K562 (cell line): ENCODE measurements at places on chromosomes 2 and 18. TPM values are rescaled to one million over a fixed set of nuclear protein-coding genes. Genes with fewer than 3 reads are reported as not detected.

The HOXD13 gene
- not detected in 2 replicates for polyA plus RNA-seq

GRCh38 chr2:69210385-69210784 lies 176.6 kb downstream of the GFPT1 start:
- DNase-seq, result no peak

The PXDN gene
- polyA plus RNA-seq, result not detected in 2 replicates

DNA sequence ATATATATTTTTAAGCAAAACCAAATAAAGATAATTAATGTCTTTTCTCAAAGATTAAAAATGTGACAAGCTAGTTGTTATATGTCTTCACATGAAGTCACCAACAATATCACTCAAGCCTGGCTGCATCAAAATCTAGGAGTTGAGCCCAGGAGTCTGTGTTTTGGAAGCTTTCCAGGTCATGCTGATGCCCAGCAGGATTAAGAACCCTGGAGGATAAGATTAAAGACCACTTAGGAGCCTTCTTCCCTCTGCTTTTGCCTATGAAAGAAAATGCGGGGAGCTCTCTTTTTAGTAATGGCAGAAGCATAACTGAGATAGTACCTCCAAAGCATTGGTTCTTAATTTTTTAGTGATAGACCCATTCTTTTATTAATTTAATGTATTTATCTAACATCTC lies 157.4 kb downstream of the ASXL3 start:
- no peak for DNase-seq

GRCh38 chr2:158544998-158545397 lies 88.2 kb downstream of the PKP4 start:
- no peak for DNase-seq

The ANKAR gene
- polyA plus RNA-seq, result 0.04 and 0.23 TPM in 2 replicates

DNA sequence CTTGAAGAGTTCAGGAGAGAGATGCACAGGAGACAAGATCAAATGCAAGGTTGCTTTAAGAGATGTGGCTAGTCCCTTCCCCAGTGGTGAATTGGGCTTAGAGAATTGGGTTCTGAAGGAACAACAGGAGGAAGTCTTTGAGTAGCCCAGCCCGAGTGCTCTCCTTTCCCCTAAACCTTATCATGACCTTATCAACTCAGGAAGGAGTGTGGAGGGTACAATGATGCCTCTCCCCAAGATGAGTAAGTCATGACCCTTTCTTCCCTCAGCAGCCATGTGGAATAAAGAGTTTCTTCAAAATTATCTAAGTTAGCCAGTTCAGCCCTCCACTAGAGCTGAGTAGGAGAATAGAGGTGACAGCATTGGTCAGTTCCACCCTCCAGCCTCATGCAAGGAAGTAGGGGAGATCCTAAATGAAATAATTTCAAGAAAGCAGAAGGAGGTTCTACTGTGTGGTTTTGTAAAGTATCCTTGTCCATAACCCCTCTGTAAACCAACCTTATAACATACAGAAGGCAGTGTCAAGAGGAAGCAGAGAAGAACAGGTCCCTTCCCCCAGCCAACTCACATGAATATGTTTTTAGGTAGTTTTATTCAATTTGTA lies 88.4 kb downstream of the ARHGAP15 start:
- no peak for DNase-seq

DNA sequence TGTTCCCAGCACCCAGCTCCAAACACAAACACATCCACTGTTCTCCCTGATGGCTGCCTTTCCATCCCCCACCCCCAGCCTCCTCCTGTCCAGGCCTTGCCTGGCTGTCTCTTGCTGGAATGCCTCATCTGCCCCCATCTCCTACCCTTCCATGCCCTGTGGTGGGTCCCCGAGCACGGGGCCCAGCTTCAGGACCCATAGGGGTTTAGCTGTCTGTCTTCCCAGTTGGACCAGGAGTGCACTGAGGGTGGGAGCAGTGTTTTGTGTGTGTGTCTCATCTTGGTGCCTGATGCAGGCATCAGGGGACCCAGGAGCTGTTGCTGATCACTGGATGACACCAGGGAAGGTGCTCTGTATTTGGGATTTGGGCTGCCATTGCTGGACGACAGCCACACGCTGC lies 34.5 kb downstream of the GLI2 start:
- DNase-seq, result no peak

The DSG2 gene
- 34.1 and 40.8 TPM in 2 replicates for polyA plus RNA-seq

- DNase-seq, result no peak
These were observed 252.4 kb downstream of the NDUFA10 start for GRCh38 chr2:239772721-239773120.

DNA sequence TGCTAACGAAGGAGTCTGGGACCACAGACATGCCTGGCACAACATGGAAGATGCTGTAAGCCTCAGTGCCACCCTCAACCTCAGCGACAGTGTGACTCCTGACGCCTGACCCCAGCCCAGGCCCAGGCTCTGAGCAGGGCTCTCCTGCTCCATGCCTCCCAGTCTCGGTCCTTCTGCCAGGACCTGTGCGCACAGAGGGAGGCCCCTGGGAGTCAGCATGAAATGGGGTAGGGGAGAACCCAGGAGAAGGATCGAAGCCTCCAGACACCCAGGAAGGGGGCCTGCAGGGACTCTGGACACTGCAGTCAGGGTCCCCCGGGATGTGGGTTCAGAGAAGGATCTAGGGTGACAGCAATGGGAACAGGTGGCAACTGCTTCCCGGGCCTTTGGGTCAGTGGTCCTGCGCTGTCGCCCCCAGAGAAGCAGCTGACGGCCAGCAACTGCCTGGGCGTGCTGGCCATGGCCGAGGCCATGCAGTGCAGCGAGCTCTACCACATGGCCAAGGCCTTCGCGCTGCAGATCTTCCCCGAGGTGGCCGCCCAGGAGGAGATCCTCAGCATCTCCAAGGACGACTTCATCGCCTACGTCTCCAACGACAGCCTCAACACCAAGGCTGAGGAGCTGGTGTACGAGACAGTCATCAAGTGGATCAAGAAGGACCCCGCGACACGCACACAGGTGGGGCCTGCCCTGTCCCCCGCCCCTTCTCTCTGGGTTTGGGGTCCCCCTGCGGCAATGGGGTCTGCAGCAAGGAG lies 233.9 kb downstream of the ATAD2B start:
- no peak for DNase-seq

DNA sequence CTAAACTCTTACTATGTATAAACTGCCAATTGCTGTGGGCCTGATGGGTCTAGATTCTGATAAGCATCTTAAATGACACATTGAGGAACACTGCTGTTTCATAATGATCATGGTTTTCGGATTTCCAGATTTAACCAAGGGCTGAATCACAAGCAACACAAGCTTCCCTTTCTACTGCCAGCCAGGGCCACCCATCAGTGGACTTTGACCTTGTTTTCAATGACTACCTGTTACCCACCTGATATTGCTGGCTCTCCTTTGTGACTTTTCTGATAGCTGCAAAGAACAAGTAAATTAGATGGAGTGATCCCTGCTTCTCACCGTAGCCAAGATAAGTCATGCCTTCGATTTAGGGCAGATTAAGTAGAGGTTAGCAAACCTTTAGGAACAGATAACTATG lies 259.0 kb downstream of the PAX3 start:
- DNase-seq, result no peak

- no peak for DNase-seq
These were observed 40.0 kb downstream of the GKN2 start for GRCh38 chr2:68912732-68913131.

The UXS1 gene
- polyA plus RNA-seq, result 22.7 and 25.5 TPM in 2 replicates

The HNMT gene
- 4.9 and 7.3 TPM in 2 replicates for polyA plus RNA-seq

The DSEL gene
- 0.01 TPM in 1 of 2 replicates, not detected in the other for polyA plus RNA-seq

DNA sequence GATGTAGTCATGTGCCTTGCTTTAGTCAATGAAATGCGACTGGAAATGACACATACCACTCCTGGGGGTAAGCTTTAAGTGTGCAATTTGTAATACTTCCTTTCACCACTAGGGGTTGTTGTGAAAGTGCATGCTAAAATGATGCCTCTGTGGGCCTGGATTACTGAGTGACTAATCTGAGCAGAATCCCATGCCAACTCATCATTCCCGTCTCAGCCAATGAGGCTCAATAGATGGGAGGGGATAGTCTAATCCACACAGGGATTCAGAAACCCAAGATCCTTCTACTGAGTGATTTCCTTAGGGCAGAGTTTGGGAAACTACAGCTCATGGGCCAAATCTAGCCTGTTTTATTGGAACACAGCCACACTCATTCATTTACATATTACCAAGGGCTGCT lies 54.0 kb downstream of the HRH4 start:
- peak; percentile 63 for DNase-seq

The RIT2 gene
- not detected in 2 replicates for polyA plus RNA-seq

DNA sequence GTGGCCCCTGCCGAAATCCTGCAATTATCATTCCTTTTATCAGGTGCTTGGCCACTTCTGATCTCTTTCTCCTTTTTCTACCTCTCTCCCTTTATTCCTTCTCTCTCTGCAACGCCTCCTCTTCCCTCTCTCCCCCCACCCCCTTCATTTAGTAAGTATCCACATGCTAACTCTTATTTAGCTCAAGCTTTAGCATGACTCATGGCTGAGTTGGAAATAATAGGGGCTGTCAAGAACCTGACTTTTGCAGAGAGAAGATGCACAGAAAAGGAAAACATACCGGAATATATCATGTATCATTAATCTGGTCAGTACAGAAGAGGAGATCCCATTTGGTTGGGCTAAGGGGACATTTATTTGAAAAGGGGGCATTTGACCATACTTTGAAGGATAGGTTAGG lies 33.1 kb downstream of the FAM171B start:
- DNase-seq, result no peak

- DNase-seq, result no peak
These were observed 21.6 kb downstream of the AQP12A start for GRCh38 chr2:240713071-240713927.

The AQP12A gene
- polyA plus RNA-seq, result not detected in 2 replicates

DNA sequence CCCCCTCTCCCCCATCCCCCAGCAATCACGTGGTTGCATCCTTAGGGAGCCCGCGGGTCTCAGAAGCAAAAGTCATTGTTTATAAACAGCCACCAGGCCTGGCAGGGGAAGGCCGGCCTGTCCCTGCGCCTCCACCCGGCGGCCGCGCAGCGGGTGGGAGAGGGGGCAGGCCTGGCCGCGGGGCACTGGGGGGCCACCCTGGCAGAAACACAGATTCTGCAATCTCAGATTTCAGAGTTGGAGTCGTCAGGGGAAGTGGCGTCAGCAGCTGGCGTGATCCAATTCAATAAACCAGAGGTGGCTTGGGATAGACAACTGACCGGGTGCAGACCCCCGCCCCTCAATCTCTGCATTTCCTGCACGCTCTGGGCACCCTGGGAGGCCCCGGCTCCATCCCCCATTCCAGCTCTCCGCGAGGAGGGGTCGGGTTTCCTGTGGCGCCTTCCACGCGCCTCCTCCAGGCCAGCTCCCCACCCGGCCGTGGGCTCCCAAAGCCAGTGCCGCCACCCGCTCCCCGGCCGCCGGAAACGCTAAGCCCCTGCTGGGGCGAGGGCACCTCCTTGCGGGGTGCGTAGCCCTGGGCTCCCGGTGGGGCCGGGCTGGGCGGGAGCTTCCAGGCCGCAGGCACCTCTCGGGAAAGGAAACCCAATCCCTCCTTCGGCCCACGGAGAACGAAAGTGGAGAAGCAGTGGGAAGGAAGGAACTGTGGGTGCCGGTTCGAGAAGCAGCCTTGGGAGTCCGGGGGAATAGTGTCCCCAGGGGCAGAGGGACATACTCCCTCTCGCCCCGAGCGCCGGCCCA lies 1.1 kb downstream of the BIN1 start:
- DNase-seq, result no peak

DNA sequence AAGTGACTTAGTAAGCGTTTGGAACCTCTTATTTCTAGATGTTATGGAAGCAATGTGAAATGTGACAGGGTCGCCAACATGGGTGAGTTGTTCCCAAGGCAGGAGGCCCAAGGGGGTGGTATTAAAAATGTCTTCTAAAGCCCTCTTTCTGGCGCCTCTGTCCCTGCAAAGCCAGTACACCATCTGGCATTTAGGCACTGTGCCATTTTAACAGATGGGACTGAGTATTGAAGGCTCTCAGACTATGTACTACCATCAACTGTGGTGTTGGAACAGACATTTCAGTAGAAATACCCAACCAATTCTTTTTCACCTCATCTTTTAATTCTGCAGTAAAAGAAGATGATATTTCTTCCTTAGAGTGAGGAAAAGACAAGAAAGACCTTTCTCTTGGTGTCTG lies 384.5 kb upstream of the MMADHC start:
- no peak for DNase-seq

DNA sequence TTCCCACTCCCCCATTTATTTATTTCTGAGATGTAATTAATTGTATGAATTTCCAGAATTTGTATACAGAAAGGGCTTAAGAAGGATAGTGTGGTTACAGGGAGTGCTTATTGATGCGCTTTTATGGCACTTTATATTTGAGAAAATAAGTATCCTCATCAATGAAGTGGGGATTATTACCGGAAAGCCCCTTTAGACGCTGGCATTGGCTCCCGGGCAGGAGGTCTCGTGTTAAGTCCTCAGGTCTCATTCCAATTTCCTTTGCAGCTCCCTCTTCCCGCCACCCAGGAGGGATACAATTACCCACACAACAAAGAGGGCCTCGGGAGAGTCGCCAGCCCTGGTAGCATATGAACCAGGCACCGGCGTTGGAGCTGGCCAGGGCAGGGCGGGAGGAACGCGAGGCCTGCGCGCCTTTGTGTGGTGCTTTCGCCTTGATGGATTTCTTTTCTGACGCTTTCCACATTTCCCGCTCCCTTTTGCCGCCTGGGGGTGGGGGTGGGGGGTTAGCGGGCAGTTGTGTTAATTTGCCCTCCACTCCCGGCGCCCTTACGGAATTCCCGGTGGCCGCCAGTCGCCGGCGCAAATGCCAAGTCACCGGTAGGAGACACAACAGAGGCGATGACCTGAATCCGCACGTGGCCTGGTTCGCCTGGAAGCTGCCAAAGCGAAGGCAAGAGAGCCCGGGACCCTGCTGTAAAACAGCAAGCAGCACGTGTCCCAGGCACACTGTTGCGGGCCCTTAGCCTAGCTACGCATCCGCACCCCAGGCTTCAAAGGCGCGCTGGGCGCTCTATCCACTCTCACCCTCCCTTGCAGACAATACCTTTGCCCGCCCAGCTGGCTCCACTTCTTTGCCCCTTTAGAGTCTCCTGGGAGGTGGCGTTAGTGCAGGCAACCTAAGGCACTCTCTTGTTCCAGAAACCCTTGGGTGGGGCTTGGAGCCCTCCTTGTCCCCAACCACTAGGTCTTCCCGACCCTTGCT lies 3.3 kb downstream of the GAD1 start:
- DNase-seq, result no peak

DNA sequence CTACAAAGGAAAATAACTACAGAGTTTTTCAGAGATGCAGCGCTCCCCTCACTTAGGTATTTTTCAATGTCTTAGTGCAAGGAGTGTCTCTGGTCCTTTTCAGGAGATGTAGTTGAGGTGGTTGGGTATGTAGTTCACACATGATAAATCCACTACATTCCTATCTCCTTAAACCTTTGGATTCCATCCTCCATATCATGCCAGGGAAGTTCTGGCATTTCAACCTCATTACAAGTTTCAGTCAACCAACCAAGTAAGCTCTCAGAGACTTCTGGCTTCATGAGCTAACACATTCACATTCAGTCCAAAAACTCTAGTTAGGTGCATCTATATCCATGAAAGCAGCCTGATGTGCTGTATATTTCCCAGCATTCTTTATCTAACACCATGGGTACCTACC lies 47.3 kb downstream of the MAP3K20 start:
- no peak for DNase-seq

The C2orf92 gene
- 4.2 and 6.0 TPM in 2 replicates for polyA plus RNA-seq
